Glutamatergic neuron (in vitro differentiated cells): ENCODE measurements at places on chromosomes 6 and 20.

DNA sequence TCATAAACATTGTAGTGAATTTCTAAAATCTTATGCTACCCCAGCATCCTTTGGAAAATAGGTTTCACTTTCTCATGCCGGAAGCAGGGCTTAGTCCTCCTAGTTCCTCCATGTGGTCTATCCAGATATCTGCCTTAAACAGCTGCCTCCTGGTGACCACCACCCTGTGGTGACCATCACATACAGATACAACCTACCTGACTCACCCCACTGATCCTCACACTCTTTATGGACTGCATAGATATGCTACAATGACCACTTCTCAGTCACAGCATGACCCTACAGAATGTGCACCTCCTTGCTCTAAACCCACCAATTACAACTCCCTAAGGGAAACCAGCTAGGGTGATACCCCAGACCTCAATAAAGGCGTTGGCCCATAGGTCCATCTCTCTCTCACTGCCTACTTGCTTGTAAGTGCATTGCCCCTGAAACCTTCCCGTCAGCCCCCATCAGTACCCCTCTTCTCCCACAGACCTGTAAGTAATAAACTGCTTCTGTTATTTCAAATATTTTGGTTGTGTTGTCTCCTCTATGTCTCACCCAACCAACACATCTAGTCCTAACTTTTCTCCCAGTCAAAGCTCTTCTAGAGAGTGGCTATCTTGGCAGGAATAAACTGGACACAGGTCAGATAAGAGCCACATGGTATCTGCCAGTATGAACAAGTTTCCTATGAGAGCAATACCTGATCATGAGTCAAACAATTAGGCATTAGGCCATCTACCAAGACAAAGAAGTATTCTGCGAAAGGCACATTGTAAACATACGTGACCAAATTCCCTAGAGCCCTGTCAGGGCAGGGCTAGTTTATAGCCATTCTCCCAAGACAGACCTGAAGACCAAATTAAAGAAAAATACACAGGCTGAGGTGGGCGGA, 39.4 kb upstream of the PLEKHG1 start:
- no peak for DNase-seq

DNA sequence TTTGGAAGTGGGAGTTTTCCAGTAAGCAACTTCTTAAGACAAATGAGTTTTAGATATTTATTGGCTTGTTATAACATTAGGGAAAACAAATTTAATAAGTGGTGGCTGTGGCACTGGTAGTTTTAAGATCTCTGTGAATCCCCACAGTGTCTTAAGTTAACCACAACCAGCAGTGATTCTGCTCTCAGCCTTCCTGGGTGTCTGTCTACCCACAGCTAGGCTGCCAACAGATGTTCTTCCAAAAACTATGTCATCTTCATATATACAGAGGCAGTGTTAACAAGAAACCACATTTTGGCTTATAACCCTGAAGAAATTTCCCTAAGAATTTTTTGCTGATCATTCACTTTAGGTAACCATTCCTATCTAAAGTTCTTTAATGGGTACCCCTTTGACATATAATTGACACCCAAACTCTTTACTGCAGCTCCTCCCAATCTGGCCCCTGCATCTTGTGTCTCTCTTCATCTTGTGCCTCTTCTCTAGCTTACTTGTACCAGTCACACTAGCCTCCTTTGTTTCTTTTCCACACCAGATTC, 52.7 kb downstream of the TOP1 start:
- no peak for DNase-seq

GRCh38 chr20:48686238-48687116, 141.3 kb downstream of the PREX1 start:
- no peak for DNase-seq

GRCh38 chr6:28811873-28812272, 111.9 kb downstream of the TRIM27 start:
- no peak for DNase-seq

- no peak for DNase-seq
Observed at GRCh38 chr6:120786682-120787081, 547.6 kb downstream of the TBC1D32 start.

DNA sequence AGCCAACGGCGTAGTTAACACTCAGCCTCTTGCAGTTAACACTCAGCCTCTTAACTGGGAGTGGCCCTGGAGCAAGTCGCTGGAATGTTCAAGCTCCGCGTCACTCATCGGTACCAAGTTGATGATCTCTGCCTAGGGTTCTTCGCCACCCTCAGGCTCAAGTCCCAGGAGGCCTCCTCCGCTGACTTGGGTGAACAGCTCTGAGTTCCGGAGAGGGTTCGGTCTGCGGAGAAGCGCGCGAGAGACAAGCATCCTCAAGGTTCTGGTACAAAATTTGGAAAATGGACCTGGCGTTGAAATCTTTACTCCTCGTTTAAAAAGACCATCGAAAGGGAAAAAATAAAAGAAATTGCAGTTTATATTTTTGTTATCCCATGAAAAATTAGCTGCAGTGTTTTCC, 876 bp upstream of the DSP start:
- DNase-seq, result no peak

GRCh38 chr6:153790048-153790447, 249.0 kb upstream of the OPRM1 start:
- no peak for DNase-seq

GRCh38 chr20:45070932-45071632, 29.8 kb downstream of the KCNS1 start:
- DNase-seq, result no peak

DNA sequence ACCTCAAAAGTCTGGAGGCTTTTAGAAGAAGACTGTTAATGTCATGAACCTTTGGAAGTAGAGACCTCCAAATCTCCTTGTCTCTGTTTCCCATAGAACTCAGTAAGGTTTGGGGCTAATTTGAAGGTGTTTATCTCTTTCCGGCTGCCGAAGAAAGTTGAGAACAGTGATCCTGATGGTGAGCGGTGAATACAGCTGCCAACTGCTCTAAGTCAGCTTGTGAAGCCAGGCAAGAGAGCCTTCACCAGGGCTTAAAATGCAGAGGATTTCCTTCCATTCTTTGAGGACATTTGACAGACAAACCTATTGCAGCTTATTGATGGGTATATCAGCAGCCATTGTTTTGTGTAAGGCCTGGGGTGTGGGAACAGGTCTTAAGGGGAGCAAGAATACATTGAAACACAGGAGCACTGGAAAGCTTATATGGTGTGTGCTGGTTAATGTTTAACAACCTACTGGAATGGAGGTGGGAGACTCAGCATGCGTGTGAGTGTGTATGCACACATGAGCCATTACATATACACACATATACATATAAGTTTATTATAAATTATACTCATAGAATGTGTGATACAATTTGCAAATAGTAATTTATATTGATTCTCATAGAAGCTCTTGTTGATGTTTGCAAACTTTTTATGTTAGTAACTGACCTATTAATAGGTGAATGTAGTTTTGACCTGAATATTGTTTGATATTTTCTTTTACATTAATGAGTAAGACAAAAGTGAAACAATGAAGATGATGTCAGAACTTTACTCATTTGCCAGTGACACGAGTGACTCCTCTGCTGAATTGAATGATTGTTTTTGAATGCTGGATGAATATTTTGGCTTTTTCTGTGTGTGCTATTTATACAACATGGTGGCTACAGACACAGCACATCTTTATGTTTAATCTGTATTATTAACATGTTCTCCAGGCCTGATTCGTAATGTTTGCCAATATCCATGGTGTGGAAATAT, 18.1 kb downstream of the PLEKHG1 start:
- DNase-seq, result no peak
